ENCODE measurements at places on chromosomes 2 and 18.

GRCh38 chr18:62033207-62033606 is 140.4 kb upstream of the RNF152 start:
- no peak for DNase-seq

- no peak for DNase-seq
Observed at GRCh38 chr2:169143998-169144397, 74.6 kb downstream of the DHRS9 start.

DNA sequence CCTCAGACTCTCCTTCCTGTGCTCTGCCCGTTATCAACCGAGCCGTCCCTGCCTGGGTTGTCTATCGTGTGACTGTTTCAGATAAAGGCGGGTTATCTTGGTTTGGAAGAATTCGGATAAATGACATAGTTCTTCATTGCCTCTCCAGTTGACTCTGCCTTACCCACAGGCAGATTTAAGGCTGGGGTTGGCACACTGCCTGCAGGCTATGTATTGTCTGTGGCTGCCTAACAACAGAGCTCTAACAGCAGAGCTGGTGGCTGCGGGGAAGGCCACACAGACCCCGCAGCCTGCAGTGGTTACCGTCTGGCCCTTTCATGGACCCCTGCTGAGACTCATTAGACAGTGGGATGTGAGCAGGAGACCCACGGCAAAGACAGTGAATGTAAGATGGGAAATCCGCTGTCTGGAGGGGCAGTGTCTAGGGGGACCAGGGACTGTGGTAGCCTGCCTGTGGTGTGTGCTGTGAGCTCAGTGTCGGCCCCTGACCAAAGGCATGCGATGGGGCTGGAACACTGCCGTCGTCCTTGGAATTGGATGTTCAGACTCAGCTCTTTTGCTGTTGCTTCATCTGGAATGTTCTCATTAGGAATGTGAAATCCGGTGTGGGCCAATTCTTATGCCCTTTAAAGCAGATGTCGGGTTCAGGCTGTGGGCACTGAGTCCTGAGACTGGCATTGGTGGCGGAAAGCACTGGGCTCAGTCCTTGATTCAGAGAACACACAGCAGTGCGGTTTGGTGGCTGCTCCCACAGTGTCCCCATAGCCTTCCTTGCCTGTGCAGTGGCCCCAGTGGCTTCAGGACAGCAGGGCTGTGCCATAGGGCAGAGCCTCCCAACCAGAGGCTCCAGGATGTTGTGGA is 44.5 kb downstream of the SH3RF3 start:
- no peak for DNase-seq

- DNase-seq: no peak
Observed at GRCh38 chr2:157439824-157440186, 4.1 kb downstream of the CYTIP start.

GRCh38 chr2:191051825-191052778 is 38.1 kb upstream of the STAT1 start:
- DNase-seq: no peak

DNA sequence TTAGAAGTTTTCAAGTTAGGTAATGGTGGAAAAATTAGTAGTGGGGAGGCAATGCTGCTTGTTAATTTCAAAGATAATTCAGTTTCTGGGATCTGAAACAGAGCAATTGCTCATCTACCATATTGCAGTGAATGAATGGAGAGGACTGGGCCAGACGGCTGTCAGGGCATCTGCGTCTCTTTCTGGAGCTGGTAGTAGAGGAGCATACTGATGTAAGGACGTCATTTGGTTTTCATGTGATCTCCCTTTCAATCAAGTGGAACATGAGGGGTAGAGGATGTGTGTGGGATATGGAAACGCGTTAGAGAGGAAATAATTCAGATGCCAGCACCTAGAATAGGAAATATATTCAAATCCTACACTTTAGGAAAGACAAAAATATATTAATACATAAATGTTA is 490.3 kb downstream of the ADCYAP1 start:
- no peak for DNase-seq

- no peak for DNase-seq
Observed at GRCh38 chr2:27249159-27249890, 13.5 kb downstream of the SLC30A3 start.

DNA sequence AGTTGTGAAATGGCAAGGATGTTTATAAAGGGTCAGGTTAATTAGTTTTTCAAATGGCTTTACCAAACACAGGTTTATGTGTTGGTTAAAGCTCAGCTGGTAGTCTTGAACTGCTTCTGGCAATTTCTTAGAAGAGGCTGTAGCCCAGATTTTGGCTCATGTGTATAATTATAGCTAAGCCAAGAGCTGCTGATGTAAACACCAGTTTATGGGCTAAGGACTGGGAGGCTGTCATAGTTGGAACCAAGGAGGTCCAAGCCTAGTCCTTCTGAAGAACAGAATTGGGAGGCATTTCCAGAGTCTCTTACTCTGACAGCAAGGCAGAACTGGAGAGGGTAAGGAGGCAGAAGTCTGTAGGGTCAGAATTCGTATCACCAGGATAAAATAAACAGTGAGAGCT is 25.4 kb downstream of the UBE2E3 start:
- DNase-seq: no peak

All from NK-92 treated with Interleukin-12 subunit alpha and Interleukin-12 subunit beta, amount 100 ng/mL, for 24 hours (cell line).